ENCODE measurements at places on chromosomes 13 and 19. TPM values are rescaled to one million over a fixed set of nuclear protein-coding genes. Genes with fewer than 3 reads are reported as not detected.
A peak's percentile ranks its signal among the peaks of the same experiment; 100 is the strongest.

The RPL28 gene
- 1,819 TPM for total RNA-seq

The TMC4 gene
- 165 TPM for total RNA-seq

The UQCRFS1 gene
- 103 TPM for total RNA-seq

The SELENOV gene
- total RNA-seq: not detected

The PTPRH gene
- total RNA-seq: 76.3 TPM

The CGB3 gene
- total RNA-seq: not detected

The GPR18 gene
- total RNA-seq: 0.35 TPM

The HCST gene
- 4.8 TPM for total RNA-seq

The FAM124A gene
- total RNA-seq: 0.57 TPM

- H3K4me1 ChIP-seq: no peaks in the 10 kb centered on the region
- H3K27ac ChIP-seq: no peak overlapping the region
- DNase-seq: no peak
- no peaks in the 10 kb centered on the region for H3K27me3 ChIP-seq
Measured at GRCh38 chr13:27632648-27633047, 11.0 kb downstream of the POLR1D start.

- DNase-seq: peak; percentile 85
- peaks cover 8% of the 10 kb centered on the region for H3K36me3 ChIP-seq
- peak overlapping the region; percentile 72 for H3K4me3 ChIP-seq
- peak overlapping the region; percentile 94 for H3K27ac ChIP-seq
- peaks cover 12% of the 10 kb centered on the region for H3K4me1 ChIP-seq
- no peaks in the 10 kb centered on the region for H3K27me3 ChIP-seq
Measured at GRCh38 chr19:49497047-49497788, 984 bp downstream of the RPS11 start.

GRCh38 chr19:17107546-17108452 lies 32.2 kb downstream of the MYO9B start:
- no peak overlapping the region for H3K4me3 ChIP-seq
- no peaks in the 10 kb centered on the region for H3K36me3 ChIP-seq
- peak; percentile 64 for DNase-seq
- no peaks in the 10 kb centered on the region for H3K27me3 ChIP-seq
- peak overlapping the region; percentile 75 for H3K27ac ChIP-seq

GRCh38 chr19:53157626-53158025 lies 1.2 kb downstream of the ZNF347 start:
- H3K36me3 ChIP-seq: no peaks in the 10 kb centered on the region
- H3K27me3 ChIP-seq: no peaks in the 10 kb centered on the region
- H3K4me1 ChIP-seq: no peaks in the 10 kb centered on the region

GRCh38 chr13:51687947-51688714 lies 103.9 kb downstream of the WDFY2 start:
- no peaks in the 10 kb centered on the region for H3K4me1 ChIP-seq
- H3K27ac ChIP-seq: no peak overlapping the region
- no peak for DNase-seq
- H3K27me3 ChIP-seq: no peaks in the 10 kb centered on the region

GRCh38 chr19:46000491-46001246 lies 5.4 kb downstream of the CCDC61 start:
- no peaks in the 10 kb centered on the region for H3K4me1 ChIP-seq
- H3K36me3 ChIP-seq: no peaks in the 10 kb centered on the region
- H3K27ac ChIP-seq: no peak overlapping the region
- DNase-seq: peak; percentile 77

DNA sequence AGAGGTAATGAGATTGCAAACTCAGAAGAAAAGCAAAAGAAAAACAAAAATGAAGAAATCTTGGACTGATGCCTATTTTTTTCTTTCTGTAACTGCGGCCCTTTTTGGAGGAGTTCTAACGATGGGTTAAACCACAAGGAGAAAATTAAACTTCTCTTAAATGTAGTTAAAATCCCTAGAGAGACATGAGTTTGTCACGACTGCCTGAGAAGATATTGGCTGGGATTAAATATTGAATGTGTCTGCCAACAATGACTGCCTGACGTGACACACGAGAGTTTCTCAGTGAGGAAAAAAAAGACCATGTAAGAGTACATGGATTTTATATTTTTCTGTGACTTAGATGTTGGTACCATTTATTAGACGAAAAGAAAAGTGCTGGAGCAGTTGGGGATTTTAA lies 1013.4 kb downstream of the PCDH9 start:
- H3K27ac ChIP-seq: no peak overlapping the region
- no peak for DNase-seq
- no peak overlapping the region for H3K4me3 ChIP-seq
- H3K36me3 ChIP-seq: no peaks in the 10 kb centered on the region
- no peaks in the 10 kb centered on the region for H3K4me1 ChIP-seq

DNA sequence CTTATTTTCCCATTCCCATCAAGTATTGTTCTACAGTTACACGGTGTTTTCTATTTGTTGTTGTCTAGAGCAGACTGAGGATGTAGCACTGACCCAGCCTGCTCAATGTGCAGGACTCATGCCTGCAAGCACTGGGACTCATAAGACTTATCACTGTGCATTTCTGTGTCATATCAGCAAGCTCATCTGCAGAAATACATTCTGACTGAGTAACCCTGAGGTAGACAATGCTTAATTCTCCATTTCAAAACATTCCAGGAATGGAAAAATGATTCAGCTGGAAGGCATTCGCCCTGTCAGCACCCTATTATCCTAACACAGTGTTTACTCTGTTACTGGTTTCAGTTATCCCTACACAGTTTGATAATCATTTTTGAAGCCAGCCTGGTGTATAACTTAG lies 2506.4 kb downstream of the PCDH9 start:
- no peak overlapping the region for H3K27ac ChIP-seq
- H3K36me3 ChIP-seq: no peaks in the 10 kb centered on the region
- no peak for DNase-seq
- no peaks in the 10 kb centered on the region for H3K27me3 ChIP-seq

GRCh38 chr13:112441779-112442310 lies 65.7 kb downstream of the SPACA7 start:
- H3K4me1 ChIP-seq: no peaks in the 10 kb centered on the region
- peaks cover 7% of the 10 kb centered on the region for H3K27me3 ChIP-seq
- H3K36me3 ChIP-seq: no peaks in the 10 kb centered on the region
- no peak for DNase-seq

- no peaks in the 10 kb centered on the region for H3K4me1 ChIP-seq
- no peaks in the 10 kb centered on the region for H3K27me3 ChIP-seq
- no peaks in the 10 kb centered on the region for H3K36me3 ChIP-seq
Measured at GRCh38 chr13:38394777-38395496, 45.3 kb downstream of the UFM1 start.

GRCh38 chr13:113483081-113483480 lies 7.4 kb downstream of the DCUN1D2 start:
- H3K27ac ChIP-seq: no peak overlapping the region
- H3K27me3 ChIP-seq: no peaks in the 10 kb centered on the region
- DNase-seq: no peak
- no peaks in the 10 kb centered on the region for H3K4me1 ChIP-seq
- H3K4me3 ChIP-seq: no peak overlapping the region

DNA sequence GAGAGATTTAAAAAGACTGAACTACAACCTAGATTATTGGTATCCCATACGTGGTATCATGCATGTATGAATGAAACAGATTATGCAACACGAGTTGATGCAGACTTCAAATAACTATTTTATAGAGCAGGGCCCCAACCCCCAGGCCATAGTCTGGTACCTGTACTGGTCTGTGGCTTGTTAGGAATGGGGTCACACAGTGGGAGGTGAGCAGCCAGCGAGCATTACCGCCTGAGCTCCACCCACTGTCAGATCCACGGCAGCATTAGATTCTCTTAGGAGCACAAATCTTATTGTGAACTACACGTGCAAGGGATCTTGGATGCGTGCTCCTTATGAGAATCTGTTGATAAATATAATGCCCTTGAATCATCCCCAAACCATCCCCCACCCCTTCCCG lies 320.2 kb downstream of the TBC1D4 start:
- no peaks in the 10 kb centered on the region for H3K4me1 ChIP-seq
- no peaks in the 10 kb centered on the region for H3K36me3 ChIP-seq
- DNase-seq: no peak

DNA sequence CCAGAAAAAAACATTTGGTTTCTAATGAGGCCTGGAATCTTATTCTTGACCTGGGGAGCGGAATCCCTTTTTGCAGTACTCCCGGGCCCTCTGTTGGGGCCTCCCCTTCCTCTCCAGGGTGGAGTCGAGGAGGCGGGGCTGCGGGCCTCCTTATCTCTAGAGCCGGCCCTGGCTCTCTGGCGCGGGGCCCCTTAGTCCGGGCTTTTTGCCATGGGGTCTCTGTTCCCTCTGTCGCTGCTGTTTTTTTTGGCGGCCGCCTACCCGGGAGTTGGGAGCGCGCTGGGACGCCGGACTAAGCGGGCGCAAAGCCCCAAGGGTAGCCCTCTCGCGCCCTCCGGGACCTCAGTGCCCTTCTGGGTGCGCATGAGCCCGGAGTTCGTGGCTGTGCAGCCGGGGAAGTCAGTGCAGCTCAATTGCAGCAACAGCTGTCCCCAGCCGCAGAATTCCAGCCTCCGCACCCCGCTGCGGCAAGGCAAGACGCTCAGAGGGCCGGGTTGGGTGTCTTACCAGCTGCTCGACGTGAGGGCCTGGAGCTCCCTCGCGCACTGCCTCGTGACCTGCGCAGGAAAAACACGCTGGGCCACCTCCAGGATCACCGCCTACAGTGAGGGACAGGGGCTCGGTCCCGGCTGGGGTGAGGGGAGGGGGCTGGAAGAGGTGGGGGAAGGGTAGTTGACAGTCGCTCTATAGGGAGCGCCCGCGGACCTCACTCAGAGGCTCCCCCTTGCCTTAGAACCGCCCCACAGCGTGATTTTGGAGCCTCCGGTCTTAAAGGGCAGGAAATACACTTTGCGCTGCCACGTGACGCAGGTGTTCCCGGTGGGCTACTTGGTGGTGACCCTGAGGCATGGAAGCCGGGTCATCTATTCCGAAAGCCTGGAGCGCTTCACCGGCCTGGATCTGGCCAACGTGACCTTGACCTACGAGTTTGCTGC lies at the start of gene ICAM4:
Gene ICAM4 (plus strand): TSS at position 153 of the 935 bp plus-strand sequence. CDS start 58 bp downstream, at position 211.
- H3K36me3 ChIP-seq: no peaks in the 10 kb centered on the region
- H3K4me1 ChIP-seq: peaks cover 40% of the 10 kb centered on the region
- peaks cover 45% of the 10 kb centered on the region for H3K27me3 ChIP-seq
- peak; percentile 54 for DNase-seq

DNA sequence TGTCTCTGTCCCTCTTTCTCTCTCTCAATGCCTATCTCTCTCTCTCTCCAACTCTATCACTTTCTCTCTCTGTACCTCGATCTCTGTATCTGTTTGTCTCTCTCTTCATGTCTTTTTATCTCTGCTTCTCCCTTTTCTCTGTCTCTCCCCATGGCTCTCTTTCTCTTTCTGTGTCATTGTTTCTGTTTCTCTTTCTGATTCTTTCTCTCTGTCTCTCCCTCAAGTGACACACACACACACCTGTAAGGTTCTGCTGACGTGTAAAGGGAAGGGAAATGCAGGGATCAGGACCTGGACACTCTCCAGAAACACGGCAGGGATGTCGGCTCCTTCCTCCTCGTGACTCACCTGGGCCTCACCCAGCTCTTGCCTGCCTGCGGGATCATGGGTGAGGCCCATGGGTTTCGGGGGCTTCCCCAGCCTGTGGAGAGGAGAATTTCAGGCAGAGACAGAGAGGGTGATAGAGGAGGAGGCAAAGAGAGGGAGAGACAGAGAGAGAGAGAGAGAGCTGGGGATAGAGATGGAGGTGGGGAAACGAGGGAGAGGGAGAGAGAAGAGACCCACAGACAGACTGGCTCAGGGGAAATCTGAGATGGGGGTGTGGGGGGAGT lies 5.4 kb upstream of the PLAUR start:
- no peaks in the 10 kb centered on the region for H3K36me3 ChIP-seq
- H3K27ac ChIP-seq: peak overlapping the region; percentile 82
- no peaks in the 10 kb centered on the region for H3K27me3 ChIP-seq
- DNase-seq: peak; percentile 91

DNA sequence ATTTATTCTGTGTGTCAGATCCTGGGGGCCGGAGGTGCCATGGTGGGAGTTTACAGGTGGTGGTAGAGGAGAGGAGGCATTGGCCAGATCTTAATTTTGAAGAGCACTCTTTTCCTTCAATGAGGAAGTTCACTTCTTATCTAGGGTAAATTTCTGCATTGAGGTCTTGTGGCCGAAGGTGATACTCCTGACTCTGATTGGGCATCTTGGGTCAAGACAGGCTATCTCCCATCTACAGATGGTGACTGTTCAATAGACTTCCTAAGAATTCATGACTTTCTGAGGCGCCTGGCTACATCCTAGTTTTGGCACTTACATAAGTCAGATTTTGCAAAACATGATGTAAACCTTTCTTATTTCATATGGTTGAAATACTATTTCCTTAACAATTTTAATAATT lies 135.2 kb downstream of the SUCLA2 start:
- no peaks in the 10 kb centered on the region for H3K27me3 ChIP-seq
- H3K27ac ChIP-seq: no peak overlapping the region
- DNase-seq: no peak
- no peaks in the 10 kb centered on the region for H3K4me1 ChIP-seq
- H3K4me3 ChIP-seq: no peak overlapping the region

DNA sequence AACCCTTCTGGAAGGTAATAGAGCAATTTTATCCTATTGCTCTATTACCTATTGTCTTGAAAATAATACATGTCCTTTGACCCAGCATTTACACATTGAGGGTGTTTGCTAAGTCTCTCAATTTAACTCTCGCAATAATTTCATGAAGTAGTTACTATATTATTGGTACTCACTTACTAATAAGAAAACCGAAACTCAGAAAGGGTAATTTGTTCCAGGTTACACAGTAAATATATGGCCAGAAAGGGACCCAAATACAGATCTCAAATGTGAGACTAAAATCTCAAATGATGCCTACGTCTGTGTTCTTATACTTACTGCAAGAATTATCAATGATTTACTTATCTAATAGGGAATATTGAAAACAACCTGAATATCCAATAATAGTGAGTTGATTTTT lies 29.7 kb upstream of the FAM216B start:
- no peaks in the 10 kb centered on the region for H3K4me1 ChIP-seq
- no peak for DNase-seq
- no peak overlapping the region for H3K27ac ChIP-seq
- no peaks in the 10 kb centered on the region for H3K27me3 ChIP-seq
- H3K4me3 ChIP-seq: no peak overlapping the region
- no peaks in the 10 kb centered on the region for H3K36me3 ChIP-seq

DNA sequence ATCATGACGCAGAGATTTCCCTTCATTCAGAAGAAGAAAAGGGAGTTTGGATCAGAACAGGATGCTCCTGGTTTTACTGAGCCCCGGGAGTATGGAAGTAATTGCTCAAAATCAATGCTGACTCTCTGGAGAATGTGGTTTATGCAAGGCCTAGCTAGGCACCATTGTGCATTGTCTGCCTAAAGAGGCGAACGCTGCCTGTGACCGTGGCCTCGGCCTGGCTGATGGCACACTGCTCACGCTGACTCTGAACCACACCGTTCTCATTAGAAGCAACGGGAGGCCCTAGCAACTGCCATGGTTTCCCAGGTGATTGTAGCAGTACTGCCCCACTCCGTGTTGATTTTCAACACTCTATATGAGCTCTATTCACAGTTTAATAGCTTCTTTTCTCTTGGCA lies 41.7 kb upstream of the UBL3 start:
- no peaks in the 10 kb centered on the region for H3K27me3 ChIP-seq
- H3K4me3 ChIP-seq: no peak overlapping the region
- DNase-seq: no peak
- H3K27ac ChIP-seq: no peak overlapping the region

GRCh38 chr19:8221161-8221560 lies 12.0 kb downstream of the CERS4 start:
- no peaks in the 10 kb centered on the region for H3K4me1 ChIP-seq
- H3K36me3 ChIP-seq: no peaks in the 10 kb centered on the region
- H3K4me3 ChIP-seq: no peak overlapping the region
- H3K27ac ChIP-seq: no peak overlapping the region
- H3K27me3 ChIP-seq: no peaks in the 10 kb centered on the region

- no peaks in the 10 kb centered on the region for H3K36me3 ChIP-seq
- no peaks in the 10 kb centered on the region for H3K27me3 ChIP-seq
- DNase-seq: no peak
- H3K27ac ChIP-seq: no peak overlapping the region
- no peak overlapping the region for H3K4me3 ChIP-seq
Measured at GRCh38 chr13:50509167-50509566, 334.3 kb downstream of the DLEU7 start.
